ENCODE measurements at places on chromosomes 13 and 19. TPM values are rescaled to one million over a fixed set of nuclear protein-coding genes. Genes with fewer than 3 reads are reported as not detected.
A peak's percentile ranks its signal among the peaks of the same experiment; 100 is the strongest.

- no peak for DNase-seq
- no peak overlapping the region for H3K4me3 ChIP-seq
- H3K4me1 ChIP-seq, result no peaks in the 10 kb centered on the region
- no peaks in the 10 kb centered on the region for H3K36me3 ChIP-seq
Measured at GRCh38 chr13:26047040-26047439, 4.8 kb downstream of the SHISA2 start.

DNA sequence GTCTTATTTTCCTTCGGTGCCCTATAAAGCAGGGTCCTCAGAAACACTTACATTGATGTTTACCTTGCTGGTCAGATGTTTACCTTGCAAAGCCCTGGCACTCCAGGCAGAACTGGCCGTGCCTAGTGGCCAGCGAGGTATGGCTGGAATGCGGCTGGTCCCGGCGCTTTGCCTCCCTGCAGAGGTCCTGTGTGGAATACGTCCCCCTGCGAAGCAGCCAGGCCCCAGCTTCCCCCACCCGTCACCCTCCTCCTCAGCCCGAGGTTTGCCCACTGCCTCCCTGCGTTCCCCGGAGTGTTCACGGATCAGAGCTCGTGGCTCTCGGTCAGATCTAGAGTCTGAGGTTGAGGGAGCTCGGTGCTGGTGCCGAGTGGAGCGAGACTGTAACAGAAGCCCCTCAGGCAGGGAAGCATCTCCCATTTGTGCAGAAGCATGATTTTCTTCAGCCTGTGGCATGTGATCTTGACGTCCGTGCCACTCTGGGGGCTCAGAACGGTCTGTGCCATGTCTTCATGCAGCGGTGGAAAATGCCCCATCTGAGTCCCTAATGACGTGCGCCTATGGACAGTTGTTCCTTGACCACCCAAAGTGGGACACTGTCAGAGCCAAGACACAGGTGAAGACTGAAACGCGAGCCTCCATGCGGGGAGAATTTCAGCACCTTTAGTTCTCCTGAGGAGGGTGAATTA is 54.8 kb upstream of the SOX1 start:
- no peaks in the 10 kb centered on the region for H3K36me3 ChIP-seq
- H3K27me3 ChIP-seq, result peaks cover 9% of the 10 kb centered on the region
- H3K4me1 ChIP-seq, result no peaks in the 10 kb centered on the region
- no peak overlapping the region for H3K27ac ChIP-seq

DNA sequence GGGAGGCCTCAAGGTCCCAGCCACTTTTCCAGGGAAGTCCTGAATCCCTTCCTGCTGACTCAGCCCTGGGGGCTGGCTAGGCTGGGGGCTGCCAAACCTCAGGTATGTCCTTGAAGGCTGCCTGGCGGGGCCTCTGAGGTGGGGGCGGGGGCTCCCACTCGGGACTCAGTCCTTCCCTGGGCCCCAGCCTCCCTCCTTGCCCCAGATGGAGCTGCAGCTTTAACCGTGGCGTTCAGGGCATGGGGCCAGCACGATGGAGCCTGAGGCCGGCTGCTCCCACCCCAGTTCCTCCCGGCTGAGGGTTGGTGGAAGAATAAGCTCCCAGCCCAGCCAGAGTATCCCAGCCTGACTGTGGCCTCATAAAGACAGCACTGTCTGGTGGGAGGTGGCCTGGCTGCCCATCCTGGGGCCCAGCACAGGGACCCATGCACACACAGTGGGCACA is 12.4 kb downstream of the CILP2 start:
- no peaks in the 10 kb centered on the region for H3K4me1 ChIP-seq
- no peak for DNase-seq
- H3K27me3 ChIP-seq, result peaks cover 5% of the 10 kb centered on the region
- no peak overlapping the region for H3K4me3 ChIP-seq
- no peak overlapping the region for H3K27ac ChIP-seq

DNA sequence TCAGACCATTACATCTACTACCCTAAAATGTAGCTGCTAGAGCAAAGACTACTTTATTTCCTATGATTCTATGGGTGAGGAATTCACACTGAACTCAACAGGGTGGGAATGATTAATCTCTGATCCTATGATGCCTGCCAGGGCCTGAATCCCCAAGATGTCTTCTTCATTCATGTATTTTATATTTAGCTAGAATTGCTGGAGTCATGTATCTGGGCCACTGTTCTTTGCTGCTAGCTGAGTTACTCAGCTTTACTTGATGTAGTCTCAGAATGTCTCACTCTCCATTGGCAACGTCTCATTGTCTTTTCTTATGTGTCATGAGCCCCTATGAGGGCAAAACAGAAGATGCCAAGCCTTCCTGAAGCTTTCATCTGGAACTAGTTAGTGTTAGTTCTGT is 21.1 kb downstream of the ZNF582 start:
- H3K4me3 ChIP-seq, result no peak overlapping the region
- peaks cover 79% of the 10 kb centered on the region for H3K36me3 ChIP-seq
- DNase-seq, result no peak

PGLYRP1 gene
- total RNA-seq, result not detected

GRCh38 chr13:41568143-41568971 is 111.0 kb downstream of the RGCC start:
- DNase-seq, result no peak
- no peak overlapping the region for H3K4me3 ChIP-seq
- peaks cover 10% of the 10 kb centered on the region for H3K36me3 ChIP-seq
- no peaks in the 10 kb centered on the region for H3K4me1 ChIP-seq
- H3K27me3 ChIP-seq, result no peaks in the 10 kb centered on the region
- H3K27ac ChIP-seq, result no peak overlapping the region

GRCh38 chr19:35272122-35272719 is 3.5 kb downstream of the USF2 start:
- H3K4me3 ChIP-seq, result no peak overlapping the region
- DNase-seq, result no peak
- no peaks in the 10 kb centered on the region for H3K27me3 ChIP-seq

DNA sequence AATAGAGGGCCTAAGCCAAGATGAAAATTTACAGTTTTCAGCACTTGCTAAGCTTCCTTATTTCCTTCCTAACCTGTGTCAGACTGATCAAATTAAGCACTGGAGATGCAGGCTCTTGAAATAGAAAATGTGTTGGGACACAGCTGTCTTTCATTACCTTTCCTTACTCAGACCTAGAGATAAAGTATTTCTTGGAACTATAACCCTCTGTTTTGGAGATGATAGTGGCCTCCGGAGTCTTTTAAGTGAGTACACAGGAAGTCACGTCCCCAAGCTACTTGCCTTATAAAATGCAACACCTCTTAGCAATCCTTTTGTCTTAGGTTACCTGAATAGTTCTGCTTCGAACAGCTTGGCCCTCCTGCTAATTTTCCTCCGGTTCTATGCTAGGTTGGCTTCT is 12.4 kb upstream of the AKAP11 start:
- DNase-seq, result peak; percentile 83
- H3K4me3 ChIP-seq, result no peak overlapping the region
- peak overlapping the region; percentile 78 for H3K27ac ChIP-seq
- H3K36me3 ChIP-seq, result peaks cover 4% of the 10 kb centered on the region
- no peaks in the 10 kb centered on the region for H3K27me3 ChIP-seq
- peaks cover 26% of the 10 kb centered on the region for H3K4me1 ChIP-seq

PGLYRP2 gene
- total RNA-seq, result not detected

PSG6 gene
- total RNA-seq, result not detected

DNA sequence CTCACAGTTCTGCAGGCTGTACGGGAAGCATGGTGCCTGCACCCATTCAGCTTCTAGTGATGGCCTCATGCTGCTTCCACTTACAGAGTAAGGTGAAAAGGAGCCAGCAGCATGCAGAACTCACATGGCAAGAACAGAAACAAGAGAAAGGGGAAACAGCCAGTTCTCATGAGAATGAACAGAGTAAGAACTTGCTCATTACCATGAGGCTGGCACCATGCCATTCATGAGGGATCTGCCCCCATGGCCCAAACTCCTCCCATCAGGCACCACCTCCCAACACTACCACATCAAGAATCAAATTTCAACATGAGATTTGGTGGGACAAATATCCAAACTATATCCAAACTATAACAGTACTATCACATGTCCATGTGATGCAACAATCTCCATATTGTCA is 72.1 kb downstream of the KATNAL1 start:
- H3K4me1 ChIP-seq, result no peaks in the 10 kb centered on the region
- H3K27ac ChIP-seq, result no peak overlapping the region
- no peak overlapping the region for H3K4me3 ChIP-seq
- peaks cover 9% of the 10 kb centered on the region for H3K36me3 ChIP-seq
- H3K27me3 ChIP-seq, result no peaks in the 10 kb centered on the region
- no peak for DNase-seq

DNA sequence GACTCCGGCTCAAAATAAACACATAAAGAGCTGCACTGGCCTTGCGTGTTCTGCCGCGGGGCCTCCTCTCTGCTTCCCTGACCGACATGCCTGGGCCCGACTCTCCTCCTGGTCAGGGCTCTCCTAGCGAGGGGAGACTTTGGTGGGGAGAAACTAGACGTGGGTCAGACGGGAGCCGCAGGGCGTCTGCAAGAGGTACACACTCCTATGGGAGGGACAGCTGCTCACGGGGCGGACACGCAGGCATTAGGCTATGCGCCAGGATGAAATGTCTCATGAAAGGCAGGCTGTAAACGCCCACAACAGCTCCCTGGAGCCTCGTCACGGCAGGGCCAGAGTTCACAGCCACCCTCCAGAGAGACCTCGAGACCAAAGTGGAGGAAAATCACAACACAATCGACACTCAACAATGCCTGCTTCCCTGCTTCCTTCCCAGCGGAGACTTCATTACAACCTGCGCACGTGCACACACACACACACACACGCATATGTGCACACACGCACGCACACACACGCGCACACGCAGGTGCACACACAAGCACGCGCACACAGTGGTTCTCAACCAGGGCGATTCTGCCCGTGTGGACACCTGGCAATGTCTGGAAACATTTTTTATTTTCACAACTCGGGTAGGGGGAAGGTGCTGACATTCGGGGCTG is 5.8 kb downstream of the SLC39A3 start:
- no peak for DNase-seq
- H3K27me3 ChIP-seq, result no peaks in the 10 kb centered on the region
- no peak overlapping the region for H3K4me3 ChIP-seq
- H3K27ac ChIP-seq, result no peak overlapping the region
- peaks cover 44% of the 10 kb centered on the region for H3K4me1 ChIP-seq

FARP1 gene
- 0.45 TPM for total RNA-seq

GRCh38 chr13:95480131-95480545 is 72.4 kb upstream of the CLDN10 start:
- no peak overlapping the region for H3K4me3 ChIP-seq
- peaks cover 8% of the 10 kb centered on the region for H3K27me3 ChIP-seq
- H3K4me1 ChIP-seq, result peaks cover 19% of the 10 kb centered on the region
- no peaks in the 10 kb centered on the region for H3K36me3 ChIP-seq
- no peak for DNase-seq
- no peak overlapping the region for H3K27ac ChIP-seq

GRCh38 chr13:48477191-48477855 is 55.6 kb downstream of the RCBTB2 start:
- no peak overlapping the region for H3K4me3 ChIP-seq
- DNase-seq, result no peak
- H3K4me1 ChIP-seq, result no peaks in the 10 kb centered on the region
- H3K27me3 ChIP-seq, result no peaks in the 10 kb centered on the region
- peaks cover 3% of the 10 kb centered on the region for H3K36me3 ChIP-seq

- H3K4me1 ChIP-seq, result peaks cover 26% of the 10 kb centered on the region
- no peak overlapping the region for H3K4me3 ChIP-seq
- no peak overlapping the region for H3K27ac ChIP-seq
- no peak for DNase-seq
- H3K36me3 ChIP-seq, result no peaks in the 10 kb centered on the region
Measured at GRCh38 chr19:29882719-29883105, 59.3 kb upstream of the URI1 start.
